ENCODE measurements at places on chromosomes 7 and 10. TPM values are rescaled to one million over a fixed set of nuclear protein-coding genes. Genes with fewer than 3 reads are reported as not detected.

DNA sequence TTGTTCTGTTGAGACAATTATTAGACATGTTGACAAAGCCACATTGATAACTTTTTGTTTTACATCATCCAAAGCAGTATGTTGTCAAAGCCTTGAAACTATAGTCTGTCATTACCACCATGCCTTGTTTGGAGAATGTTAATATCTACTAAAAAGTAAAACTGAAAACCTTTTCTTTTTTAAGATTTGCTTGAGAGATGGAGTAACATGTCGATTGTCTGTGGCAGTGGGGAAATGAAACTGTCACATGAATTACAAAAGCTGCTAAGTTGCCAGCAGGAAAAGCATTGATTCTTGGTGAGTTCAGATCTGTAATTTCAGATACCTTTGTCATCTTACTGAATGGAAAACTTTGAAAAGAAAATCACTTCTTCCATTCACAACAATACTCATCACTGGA lies 69.1 kb downstream of the TFPI2 start:
- no peak for DNase-seq

GRCh38 chr10:108358912-108359311 lies 1194.4 kb upstream of the SORCS1 start:
- DNase-seq, result peak; percentile 71

GRCh38 chr7:44161371-44161770 lies 20.2 kb upstream of the MYL7 start:
- DNase-seq, result no peak

DNA sequence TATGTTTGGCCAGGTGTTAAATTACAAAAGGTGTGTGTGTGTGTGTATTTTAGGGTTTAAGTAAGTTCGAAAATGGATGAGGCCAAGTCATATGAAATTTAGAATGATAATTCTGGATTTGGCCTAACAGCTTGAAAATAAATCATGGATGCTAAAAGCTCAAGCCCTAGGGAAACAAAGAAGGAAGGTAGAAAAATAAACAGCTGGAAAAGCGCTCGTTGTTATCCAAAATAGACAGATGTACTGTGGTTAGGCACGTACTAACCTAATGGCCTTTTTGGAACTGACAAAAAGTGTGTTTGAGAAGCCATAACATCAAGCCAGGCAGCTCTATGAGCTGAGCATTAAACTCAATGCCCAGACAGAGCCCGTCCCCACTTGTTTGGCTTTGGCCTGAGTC lies 17.5 kb upstream of the PALS2 start:
- no peak for DNase-seq

- no peak for DNase-seq
Observed at GRCh38 chr10:24973163-24973562, 20.8 kb upstream of the PRTFDC1 start.

GRCh38 chr10:133000648-133001047 lies 58.3 kb upstream of the CFAP46 start:
- no peak for DNase-seq

SYNPO2L gene
- total RNA-seq, result 0.43 TPM

EZH2 gene
- 10.6 TPM for total RNA-seq

ADAM22 gene
- total RNA-seq, result 1.3 TPM

FBXO24 gene
- 0.43 TPM for total RNA-seq

ITIH2 gene
- total RNA-seq, result not detected

OPN1SW gene
- total RNA-seq, result not detected

BEND7 gene
- total RNA-seq, result 0.64 TPM

Measured in fibroblast of villous mesenchyme (primary cell).